ENCODE measurements at places on chromosomes 1 and 21.

DNA sequence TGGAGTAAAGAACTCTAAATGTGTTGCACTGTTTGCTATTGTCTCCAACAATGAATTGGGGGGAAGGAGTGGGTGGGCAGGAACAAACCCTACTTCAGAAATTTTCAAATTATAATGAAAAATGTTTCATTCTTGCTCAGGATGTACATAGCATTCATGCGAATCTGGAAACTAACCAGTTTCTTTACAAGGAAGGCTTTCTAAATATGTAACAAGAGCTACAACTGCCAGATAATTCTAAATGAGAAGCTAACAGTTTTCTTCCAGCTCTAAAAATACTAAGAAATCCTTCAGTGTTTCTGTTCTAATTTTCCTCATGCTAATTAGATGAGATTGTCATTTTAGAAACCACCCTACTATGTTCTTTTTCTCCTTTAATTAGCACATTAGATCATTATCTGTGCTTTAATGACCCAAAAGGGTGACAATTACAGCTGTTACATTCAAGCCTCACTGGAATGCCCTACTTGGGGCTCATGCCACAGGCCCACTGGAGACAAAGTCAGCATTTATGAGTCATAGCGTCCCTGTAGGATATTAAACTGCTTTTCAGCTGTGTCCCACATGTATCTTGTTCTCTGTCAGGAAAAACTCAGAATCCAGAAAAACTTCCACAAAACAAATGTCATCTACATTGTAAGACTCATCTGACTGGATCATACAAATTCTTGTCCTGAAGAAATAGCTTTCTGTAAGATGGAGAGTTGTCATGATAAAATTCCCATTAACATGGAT is 804.6 kb upstream of the CXADR start:
- no peak for DNase-seq

GRCh38 chr1:37567023-37567422 is 10.3 kb downstream of the DNALI1 start:
- no peak for DNase-seq

GRCh38 chr1:170168265-170168664 is 22.5 kb downstream of the NTMT2 start:
- no peak for DNase-seq

DNA sequence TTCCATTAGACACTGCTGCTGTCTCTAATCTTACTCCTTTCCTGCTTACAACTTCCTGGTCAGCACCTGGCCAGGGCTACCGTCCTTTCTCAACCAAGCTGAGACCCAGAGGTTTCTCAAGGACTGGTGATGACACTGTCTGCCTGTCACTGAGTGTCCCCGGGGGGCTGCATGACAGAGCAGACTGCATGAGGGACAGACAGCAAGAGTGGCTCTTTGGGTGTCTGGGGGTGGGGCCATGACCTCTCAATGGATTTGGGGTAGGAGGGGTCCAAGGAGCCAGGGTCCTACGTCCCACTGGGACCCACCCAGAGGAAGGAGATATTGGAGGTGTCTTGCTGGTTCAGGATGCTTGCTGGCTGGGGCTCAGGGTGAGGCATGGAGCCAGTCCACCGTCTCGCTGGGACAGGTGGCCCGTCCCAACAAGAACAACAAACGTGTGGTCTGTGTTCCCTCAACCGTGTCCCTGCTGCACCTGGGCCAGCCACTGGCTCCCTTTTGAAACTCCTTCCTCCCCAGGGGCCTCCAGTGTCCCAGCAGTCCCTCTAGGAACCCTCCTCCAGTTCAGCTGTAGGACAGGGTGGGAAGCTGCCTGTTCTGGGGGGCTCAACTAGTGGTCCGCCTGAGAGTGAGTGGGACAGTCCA is 344.6 kb upstream of the AJAP1 start:
- no peak for DNase-seq

- no peak for DNase-seq
Measured at GRCh38 chr1:11413986-11414391, 65.0 kb upstream of the DISP3 start.

GRCh38 chr21:32197896-32198295 is 81.0 kb downstream of the MIS18A start:
- no peak for DNase-seq

- DNase-seq: no peak
Measured at GRCh38 chr1:187971851-187972250, 1143.1 kb downstream of the PLA2G4A start.

GRCh38 chr21:29443411-29444010 is 144.8 kb downstream of the BACH1 start:
- DNase-seq: no peak

DNA sequence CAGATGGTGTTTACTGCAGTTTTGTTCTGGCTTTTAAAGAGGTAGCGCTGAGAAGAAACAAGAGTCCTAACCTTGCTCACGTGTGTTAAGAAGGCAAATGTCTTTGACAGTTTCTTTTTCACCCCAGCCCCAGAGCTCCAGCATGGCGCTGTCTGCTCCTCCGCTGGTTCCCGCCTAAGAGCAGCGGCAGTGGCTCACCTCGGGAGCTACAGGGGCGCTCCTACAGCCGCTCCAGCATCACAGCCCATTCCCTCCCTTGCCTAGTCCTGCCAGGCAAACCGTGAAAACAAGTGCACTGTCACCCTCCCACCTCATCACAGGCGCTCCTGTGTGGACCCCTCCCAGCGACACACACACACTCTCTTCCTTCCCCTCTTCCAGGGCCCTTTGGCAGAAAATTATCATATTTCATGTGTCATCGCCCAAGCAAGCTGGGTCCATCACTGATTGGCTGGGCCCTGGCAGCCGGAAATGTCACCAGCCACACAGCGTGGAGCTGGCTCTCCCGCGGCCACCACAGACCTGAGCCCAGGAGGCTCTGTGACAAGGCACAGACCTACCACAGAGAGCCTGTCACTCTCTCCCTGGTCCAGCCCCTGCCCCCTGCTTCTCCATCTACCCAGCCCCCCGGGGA is 1.2 kb upstream of the HIVEP3 start:
- peak; percentile 42 for DNase-seq

GRCh38 chr1:41718497-41718896 is 200.2 kb downstream of the HIVEP3 start:
- DNase-seq: no peak

- DNase-seq: no peak
Measured at GRCh38 chr1:161092621-161093028, 3.3 kb upstream of the NECTIN4 start.

- DNase-seq: no peak
Measured at GRCh38 chr1:53552146-53552861, 93.1 kb downstream of the DMRTB1 start.

GRCh38 chr1:156657741-156658319 is 15.9 kb downstream of the BCAN start:
- no peak for DNase-seq

DNA sequence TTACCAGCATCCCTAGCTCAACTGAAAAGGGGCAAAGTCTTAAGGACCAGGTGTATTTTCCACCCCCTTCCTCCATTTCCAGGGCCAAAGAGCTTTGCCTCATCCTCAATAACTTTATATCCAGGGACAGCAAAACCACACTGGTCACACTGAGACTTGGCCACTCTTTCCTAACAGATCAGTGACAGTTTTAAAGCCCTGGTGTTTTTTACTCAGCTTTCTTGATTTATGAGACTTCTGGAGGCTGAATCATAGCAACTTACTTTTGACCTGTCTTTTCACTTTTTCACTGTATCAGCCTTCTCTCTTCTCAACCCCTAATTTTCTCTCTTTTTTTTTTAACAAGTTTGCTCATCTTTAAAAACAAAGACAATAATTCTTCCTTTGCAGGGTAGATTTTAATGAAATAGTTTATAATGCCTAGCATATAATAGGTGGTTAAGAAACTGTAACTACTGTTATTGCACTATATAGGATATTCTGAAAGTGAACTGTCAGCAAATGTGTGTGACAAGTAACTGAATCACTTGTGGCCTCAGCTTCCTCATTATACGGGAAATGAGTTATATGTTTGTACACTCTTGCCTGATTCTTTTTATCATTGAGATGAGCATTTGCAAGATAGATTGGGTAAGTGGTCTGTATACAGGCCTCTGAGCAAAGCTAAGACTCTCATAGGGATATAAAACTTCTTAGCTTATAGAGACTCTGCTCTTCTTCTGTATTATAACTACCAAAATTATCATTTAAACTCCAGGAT is 19.7 kb upstream of the DYNLT5 start:
- DNase-seq: no peak

- DNase-seq: no peak
Measured at GRCh38 chr1:55188909-55189308, 26.3 kb downstream of the USP24 start.

GRCh38 chr1:89022167-89022959 is at the start of gene GBP3:
Gene GBP3 (minus strand): TSS chr1:89022866. CDS start chr1:89020721, 2,145 bp downstream.
- no peak for DNase-seq

GRCh38 chr1:162704673-162705424 is 72.6 kb downstream of the DDR2 start:
- no peak for DNase-seq

DNA sequence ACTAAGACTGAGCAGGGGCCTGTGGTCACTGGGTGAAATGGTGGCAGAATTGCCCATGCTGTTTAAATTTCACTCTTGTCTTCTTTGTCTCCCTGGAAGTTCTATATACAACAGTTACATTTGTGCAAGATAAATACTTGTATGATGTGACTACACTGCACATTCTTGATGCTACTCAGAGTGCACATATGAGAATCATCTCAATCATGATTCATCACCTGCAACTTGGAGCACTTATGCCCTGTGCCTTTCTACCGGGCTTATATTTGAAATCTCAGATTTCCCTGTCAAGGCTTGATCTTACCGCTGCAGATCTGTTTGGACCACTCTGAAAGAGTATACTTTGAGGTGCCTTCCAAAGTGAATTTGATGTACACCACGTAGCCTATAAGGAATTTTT is 10.6 kb downstream of the PGM1 start:
- DNase-seq: no peak

- DNase-seq: peak; percentile 58
Measured at GRCh38 chr1:214281021-214281719, at the start of gene SMYD2. Gene SMYD2 (plus strand): TSS chr1:214281159. CDS start chr1:214281255, 96 bp downstream.

DNA sequence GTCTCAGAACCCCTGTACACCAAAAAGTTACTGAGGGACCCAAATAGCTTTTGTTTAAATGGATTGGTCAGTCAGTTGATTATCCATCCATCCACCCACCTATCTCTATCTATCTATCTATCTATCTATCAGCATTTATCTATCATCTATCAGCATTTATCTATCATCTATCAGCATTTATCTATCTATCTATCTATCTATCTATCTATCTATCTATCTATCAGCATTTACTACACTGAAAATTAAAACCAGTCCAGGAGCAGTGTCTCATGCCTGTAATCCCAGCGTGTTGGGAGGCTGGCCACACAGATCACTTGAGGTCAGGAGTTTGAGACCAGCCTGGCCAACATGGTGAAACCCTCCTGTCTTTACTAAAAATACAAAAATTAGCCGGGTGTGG is 47.1 kb downstream of the CLSTN1 start:
- no peak for DNase-seq

DNA sequence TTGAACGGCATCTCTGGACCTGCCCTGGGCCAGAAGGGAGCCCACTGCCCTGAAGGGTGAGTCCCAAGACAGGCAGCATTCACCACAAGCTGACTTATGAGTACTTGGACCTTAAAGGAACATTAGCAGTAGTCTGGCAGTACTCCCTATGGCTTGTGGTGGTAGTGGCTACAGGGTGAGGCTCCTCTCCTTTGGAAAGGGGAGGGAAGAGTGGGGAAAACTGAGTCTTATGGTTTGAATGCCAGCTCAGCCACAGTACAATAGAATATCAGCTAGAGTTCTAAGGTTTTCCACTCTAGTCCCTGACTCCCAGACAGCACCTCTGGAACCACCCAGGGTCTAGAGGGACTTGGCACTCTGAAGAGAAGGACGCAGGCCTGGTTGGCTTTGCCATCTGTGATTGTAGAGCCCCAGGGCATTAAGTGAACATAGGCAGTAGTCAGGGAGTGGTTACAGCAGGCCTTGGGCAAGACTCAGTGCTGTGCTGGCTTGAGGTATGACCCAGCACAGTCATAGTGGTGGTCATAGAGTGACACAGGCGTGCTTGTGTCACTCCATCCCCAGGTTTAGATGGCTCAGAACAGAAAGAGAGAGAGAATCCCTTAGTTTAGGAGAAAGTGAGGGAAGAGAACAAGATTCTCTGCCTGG is 31.0 kb downstream of the CD53 start:
- DNase-seq: no peak

GRCh38 chr1:12258272-12258671 is 28.4 kb downstream of the VPS13D start:
- DNase-seq: no peak

GRCh38 chr1:100628631-100629081 is 90.7 kb downstream of the GPR88 start:
- DNase-seq: no peak

GRCh38 chr1:209646558-209646957 is 5.7 kb downstream of the LAMB3 start:
- no peak for DNase-seq

- no peak for DNase-seq
Measured at GRCh38 chr1:77511440-77511840, 171.0 kb downstream of the ZZZ3 start.

DNA sequence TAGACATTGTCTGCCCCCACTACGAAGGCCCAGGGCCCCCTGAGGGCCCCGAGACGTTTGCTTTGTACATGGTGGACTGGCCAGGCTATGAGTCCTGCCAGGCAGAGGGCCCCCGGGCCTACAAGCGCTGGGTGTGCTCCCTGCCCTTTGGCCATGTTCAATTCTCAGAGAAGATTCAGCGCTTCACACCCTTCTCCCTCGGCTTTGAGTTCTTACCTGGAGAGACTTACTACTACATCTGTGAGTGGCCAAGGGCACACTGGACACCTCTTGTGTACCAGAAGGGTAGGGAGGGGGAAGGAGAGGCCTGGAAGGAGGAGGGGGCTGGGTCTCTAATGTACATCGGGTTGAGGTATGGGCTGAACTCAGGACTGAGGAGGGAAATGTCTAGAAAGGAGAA is 3.2 kb downstream of the EFNA4 start:
- DNase-seq: no peak

DNA sequence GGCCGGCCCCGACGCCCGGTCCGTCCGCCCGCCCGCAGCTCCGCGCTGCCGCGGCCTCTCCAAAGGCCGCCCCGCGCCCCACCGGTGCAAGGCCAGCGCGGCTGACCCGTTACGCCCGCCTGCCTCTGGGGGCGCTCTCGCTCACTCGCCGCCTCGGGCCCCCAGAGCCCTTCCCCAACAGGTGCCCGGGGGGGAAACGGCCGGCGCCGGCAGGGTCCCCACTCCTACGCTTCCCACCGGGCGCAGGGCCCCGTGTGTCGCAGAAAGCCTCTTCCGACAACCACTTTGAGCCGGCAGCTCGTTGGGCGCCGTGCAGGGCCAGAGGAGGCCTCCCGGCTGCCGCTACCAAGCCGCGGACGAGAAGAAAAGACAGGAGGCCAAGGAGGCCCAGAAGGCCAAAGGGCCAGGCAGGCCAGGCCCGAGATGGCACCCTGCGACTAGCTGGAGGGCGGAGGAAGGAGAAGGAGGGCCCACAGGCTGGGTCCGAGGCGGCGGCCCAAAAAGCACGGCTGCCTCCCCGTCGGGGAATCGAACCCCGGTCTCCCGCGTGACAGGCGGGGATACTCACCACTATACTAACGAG is 64.9 kb upstream of the FCGR2A start:
- DNase-seq: peak; percentile 86

DNA sequence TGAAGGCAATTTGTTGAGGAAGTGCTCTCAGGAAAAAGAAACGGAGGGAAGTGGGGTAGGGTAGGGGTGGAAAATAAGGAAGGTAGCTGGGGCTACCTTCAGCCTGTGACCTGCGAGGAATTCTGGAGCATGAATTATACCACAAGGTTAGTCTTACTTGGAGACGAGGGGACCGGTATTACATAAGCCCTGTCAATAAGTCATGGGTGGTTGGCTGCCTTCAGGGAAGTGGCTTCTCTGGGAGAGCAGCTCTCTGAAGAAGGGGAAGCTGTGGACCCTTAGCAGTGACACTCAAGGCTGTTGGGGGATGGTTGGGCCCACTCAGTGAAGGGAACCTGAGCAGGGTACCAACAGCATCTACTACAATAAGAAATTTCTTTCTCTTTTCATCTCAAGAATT is 111.3 kb downstream of the TNFSF18 start:
- no peak for DNase-seq

Measured in GM12892 (cell line).